NCI-H82 (cell line): ENCODE measurements at places on chromosomes 3 and 15.
A peak's percentile ranks its signal among the peaks of the same experiment; 100 is the strongest.

- no peak for DNase-seq
Observed at GRCh38 chr3:160224811-160225175, 429 bp upstream of the C3orf80 start.

DNA sequence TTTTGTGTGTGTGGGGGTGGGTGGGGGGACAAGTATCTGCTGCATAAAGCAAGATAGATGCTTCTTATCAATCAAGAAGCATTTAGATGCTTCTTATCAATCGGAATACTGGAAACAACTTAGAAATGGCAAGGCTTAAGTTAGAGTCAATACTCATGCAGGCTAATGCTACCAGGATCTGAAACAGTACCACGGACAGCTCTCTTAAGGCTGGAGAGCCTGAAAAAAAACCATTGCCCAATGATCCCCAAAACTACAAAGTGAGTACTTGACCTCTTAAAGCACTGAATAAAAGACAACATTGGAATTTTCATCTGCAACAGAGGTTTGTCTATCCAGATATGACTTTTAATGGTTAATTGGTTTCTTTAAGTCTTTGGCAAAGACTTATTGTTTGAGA is 262.3 kb downstream of the GAP43 start:
- DNase-seq = no peak

DNA sequence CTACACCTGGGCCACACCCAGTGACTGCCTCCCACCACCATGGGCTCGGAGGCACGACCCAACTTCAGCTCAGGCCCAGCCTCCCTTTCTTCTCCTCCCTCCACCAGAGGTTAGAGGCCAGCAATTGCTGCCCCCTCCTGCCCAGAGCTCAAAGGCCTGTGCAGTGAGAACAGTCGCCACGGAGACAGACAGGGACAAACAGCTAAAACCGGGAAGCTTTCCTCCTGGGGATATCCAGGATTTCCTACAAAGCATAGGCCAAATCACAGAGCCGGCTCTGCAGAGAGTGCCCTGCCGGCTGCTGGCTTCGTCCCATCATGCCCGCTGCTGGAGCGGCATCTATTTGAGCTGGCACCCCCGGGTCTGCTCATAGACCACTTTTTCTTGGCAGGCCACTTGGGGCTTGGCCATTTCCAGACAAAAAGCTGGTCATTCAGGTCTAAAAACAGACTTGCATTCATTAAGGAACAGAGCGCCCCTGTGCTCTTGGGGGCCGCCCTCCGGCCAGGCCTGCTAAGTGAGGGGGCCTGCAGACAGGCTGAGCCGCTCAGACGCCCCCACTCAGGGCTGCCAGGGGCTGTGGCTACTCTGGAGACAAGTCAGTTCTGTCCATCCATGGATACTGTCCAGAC is 17.5 kb downstream of the GRAMD2A start:
- no peak for DNase-seq

DNA sequence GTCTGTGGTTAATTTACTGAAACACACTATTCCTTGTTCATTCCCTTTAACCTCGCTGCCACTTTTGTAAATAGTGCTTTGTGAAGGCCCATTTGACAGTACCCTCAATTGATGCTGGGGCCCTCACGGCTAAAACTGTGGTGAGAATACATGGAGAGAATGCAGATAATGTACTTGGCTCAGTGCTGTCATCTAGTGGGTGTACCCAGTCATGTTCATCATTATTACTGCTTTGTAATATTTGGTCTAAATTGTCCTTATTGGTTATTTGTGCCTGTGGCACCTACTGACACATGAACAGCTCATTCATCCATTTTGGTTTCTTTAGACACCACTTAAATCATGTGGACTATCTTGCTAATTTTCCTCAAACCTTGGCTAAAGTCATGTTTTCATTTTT is 543.6 kb downstream of the EDEM1 start:
- DNase-seq = peak; percentile 1

DNA sequence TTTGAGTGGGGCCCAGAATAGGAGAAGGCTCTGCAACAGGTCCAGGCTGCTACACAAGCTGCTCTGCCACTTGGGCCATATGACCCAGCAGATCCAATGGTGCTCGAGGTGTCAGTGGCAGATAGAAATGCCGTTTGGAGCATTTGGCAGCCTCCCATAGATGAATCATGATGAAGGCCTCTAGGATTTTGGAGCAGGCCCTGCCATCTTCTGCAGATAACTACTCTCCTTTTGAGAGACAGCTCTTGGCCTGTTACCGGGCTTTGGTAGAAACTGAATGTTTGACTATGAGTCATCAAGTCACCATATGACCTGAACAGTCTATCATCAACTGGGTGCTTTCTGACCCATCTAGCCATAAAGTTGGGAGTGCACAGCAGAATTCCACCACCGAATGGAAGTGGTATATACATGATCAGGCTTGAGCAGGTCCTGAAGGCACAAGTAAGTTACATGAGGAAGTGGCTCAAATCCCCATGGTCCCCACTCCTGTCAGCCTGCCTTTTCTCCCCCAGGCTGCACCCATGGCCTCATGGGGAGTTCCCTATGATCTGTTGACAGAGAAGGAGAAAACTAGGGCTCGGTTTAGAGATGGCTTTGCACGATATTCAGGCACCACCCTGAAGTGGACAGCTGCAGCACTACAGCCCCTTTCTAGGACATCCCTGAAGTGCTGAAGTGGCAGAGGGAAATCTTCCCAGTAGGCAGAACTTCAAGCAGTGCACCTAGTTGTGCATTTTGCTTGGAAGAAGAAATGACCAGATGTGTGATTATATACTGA is 971.4 kb downstream of the MCTP2 start:
- DNase-seq = no peak

DNA sequence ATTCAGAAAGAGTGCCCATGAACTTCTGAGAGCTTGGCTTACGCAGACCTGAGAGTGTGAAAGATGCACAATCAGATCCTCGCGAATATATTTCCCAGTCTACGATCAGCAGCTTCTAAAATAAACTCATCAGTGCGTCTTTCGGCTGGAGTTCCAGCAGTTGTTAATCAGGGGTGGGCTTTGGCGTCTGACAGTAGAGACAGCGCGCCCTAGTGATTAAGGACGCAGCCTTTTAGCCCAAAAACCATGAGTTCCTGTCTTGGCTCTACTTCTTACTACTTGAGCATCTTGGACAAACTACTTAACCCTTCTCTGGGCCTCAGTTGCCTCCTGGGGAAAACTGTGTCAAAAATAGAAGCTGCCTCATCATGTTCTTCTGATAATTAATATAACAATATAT is 15.8 kb upstream of the ARRDC4 start:
- DNase-seq = peak; percentile 4

- no peak for DNase-seq
Observed at GRCh38 chr3:116939550-116939949, 230.0 kb downstream of the TUSC7 start.

- no peak for DNase-seq
Observed at GRCh38 chr3:10253731-10254130, 5.5 kb downstream of the TATDN2 start.

DNA sequence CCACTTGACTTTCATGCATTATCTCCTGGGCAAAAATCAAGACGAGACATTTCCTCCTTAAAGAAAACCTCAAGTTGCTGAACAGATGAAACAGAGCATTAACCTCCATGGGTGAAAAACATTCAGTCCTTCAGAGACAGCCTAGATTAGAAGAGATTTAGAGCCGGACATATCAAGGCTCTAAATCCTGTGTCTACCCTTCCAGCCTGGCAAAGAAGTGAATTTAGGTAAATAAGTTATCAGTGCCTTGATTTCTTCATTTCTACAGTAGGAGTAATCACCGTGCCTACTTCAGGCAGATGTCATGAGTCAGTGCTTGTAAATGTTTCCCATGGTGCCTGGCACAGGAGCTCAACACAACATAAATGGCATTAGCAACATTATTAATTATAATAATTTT is 159.3 kb upstream of the PRICKLE2 start:
- DNase-seq = no peak

DNA sequence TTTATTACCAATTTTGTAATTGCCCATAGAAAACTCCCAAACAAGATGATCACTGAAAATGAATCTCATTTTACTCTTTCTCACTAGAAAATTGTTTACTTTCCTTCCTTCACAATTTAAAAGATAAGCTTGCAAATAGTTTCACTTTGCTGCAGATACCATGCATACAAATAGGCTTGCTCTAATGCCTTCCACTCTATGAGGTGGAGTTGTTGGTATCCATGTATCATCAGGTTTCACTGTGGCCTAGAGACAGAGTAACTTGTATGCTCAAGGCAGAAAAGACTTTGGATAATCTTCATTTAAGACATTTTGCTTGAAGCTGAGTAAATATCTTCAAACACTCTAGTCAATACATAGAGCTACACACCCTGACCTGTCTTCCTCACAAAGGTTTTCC is 60.8 kb downstream of the RYK start:
- DNase-seq = no peak

DNA sequence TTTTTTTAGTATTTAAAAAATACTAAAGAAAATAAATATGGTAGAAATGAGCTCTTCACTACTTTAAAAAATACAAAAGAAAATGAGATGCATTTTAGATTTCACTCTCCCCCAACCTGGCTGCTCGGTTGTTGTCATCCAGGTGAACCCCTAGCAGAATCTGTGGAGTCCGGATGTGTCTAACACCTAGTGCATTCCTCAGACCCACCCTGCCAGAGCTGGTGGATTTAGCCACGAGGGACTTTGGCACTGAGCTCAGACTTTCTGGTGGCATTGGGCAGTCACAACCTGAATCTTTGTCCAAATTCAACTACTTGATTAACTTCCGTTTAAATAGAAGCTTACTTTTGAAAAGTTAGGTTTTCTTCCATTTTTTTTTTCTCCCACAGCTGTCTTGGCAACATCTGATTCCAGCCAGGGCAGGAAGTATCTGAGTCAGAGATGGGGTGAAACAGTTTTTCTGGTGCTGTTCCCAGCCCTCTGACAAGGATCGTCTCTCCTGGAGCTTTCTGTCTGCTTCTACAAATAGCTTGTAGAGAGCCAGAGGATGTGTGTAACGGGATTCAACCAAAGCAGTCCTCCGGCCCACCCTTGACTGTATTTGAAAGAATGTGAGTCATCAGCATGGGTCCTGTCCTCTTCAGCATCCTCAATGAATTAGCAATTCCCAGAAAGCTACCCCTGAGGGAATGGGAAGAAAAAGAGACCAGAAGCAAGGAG is 301.8 kb upstream of the MCTP2 start:
- no peak for DNase-seq

DNA sequence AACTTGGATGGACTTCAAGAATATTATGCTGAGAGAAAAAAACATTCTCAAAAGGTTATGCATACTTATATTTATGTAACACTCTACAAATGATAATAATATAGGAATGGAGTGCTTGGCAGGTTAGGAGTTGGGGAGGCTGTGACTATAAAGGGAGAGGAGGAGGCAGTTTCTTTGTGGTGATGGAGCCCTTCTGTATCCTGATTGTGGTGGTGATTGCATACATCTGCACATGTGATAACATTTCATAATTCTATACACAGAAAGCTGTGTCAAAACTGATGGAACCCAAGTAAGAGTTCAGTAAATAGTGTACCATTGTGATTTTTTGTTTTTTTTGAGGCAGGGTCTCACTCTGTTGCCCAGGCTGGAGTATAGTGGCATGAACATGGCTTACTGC is 31.7 kb upstream of the FAM3D start:
- no peak for DNase-seq

- no peak for DNase-seq
Observed at GRCh38 chr3:141294301-141294700, 62.7 kb downstream of the PXYLP1 start.

DNA sequence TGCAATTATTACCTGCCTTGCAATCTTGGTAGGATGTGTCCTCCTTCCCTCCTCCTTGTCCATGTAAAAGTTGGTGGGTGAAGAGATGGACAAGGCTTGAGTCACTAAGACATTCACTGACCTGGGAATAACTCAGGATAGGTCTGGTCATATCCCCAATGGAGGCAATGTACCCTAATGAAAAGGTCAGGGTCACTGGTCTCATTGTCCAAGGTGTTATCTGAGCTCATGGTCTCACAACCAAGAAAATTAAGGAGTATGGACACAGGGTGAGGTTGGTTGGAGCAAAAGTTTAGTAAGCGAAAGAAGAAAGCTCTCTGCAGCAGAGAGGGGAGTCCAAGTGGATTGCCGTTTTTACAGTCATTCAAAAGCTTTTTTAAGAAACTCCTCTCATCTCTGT is 179.0 kb downstream of the SNRPN start:
- no peak for DNase-seq

DNA sequence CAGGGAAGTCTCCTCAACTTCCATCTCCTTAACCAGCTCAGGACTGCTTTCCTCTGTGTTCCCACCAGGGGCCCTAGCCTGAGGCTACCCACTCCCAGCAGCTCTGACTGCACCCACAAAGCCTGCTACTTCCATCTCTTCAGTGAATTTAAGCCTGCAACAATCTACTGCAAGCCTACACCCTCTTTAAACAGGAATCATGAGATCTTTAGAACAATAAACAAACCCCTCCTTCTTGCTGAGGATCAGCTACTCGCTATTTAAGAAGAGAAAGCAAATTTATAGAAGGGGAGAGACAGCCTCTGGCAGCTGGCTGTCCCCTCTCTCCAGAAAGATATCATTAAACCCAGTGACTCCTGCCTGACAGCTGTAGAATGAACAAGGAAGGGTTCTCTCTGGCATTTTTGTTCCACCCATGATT is 51.9 kb downstream of the ARHGAP31 start:
- peak; percentile 37 for DNase-seq

- peak; percentile 63 for DNase-seq
Observed at GRCh38 chr3:128482175-128482574, 10.8 kb downstream of the GATA2 start.

- peak; percentile 59 for DNase-seq
Observed at GRCh38 chr3:169624533-169624972, 39.0 kb downstream of the MECOM start.

- DNase-seq = no peak
Observed at GRCh38 chr3:78830470-78830869, 937.3 kb downstream of the ROBO1 start.
